Activated CD8-positive, alpha-beta memory T cell treated with anti-CD3 and anti-CD28 coated beads, Interleukin-2, amount 10 ng/mL, durations not matched to agents 7 days and 5 days (primary cell): ENCODE measurements at places on chromosomes 7 and 10. TPM values are rescaled to one million over a fixed set of nuclear protein-coding genes. Genes with fewer than 3 reads are reported as not detected.

DNA sequence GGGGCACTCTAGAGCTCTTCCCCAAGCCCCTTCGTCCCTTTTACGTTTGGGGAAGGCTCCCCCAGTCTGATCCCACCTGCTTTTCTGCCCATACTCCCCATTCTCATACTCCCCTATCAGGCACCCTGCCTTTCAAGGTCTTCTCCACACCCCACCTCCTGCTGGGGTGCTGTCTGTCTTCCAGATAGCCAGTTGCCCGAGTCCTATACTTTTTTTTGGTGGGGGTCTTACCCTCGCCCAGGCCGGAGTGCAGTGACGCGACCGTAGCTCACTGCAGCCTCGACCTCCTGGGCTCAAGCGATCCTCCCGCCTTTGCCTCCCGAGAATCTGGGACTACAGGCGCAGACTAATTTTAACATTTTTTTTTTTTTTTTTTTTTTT lies 775 bp upstream of the ABHD11 start:
- peaks cover 2% of the 10 kb centered on the region for H3K36me3 ChIP-seq
- no peaks in the 10 kb centered on the region for H3K27me3 ChIP-seq
- DNase-seq: no peak
- peak overlapping the region; percentile 95 for H3K27ac ChIP-seq

DNA sequence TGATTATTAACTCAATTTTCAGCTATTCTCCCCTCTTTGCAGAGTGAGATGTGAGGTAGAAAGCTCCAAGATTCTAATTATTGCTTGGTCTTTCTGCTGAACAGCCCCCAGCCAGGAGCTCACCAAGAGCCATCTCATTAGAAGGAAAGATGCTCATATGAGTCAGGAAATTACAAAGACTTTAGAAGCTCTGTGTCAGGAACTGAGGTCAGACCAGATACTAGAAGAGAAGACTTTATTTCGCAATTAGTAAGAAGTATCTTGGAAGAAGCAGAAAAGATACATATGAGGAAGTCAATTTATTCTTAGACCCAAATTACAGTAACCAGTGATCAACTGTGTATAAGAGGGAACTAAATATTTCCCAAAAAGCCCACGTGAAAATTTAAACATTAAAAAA lies 626.9 kb downstream of the ZWINT start:
- no peak overlapping the region for H3K4me3 ChIP-seq
- no peaks in the 10 kb centered on the region for H3K4me1 ChIP-seq
- no peak overlapping the region for H3K27ac ChIP-seq
- no peaks in the 10 kb centered on the region for H3K36me3 ChIP-seq
- no peak for DNase-seq
- H3K27me3 ChIP-seq: no peaks in the 10 kb centered on the region

- H3K4me1 ChIP-seq: no peaks in the 10 kb centered on the region
- peaks cover 27% of the 10 kb centered on the region for H3K27me3 ChIP-seq
- H3K27ac ChIP-seq: no peak overlapping the region
- H3K4me3 ChIP-seq: no peak overlapping the region
- H3K36me3 ChIP-seq: no peaks in the 10 kb centered on the region
- no peak for DNase-seq
Measured at GRCh38 chr10:33229949-33230267, 104.6 kb downstream of the NRP1 start.

GRCh38 chr10:71262817-71263216 lies 50.4 kb downstream of the UNC5B start:
- no peaks in the 10 kb centered on the region for H3K4me1 ChIP-seq
- no peaks in the 10 kb centered on the region for H3K36me3 ChIP-seq
- no peak for DNase-seq
- no peaks in the 10 kb centered on the region for H3K27me3 ChIP-seq
- H3K27ac ChIP-seq: no peak overlapping the region

- H3K27ac ChIP-seq: peak overlapping the region; percentile 41
- no peak overlapping the region for H3K4me3 ChIP-seq
- H3K27me3 ChIP-seq: peaks cover 35% of the 10 kb centered on the region
- peak; percentile 43 for DNase-seq
Measured at GRCh38 chr10:33248638-33249037, 85.8 kb downstream of the NRP1 start.

DNA sequence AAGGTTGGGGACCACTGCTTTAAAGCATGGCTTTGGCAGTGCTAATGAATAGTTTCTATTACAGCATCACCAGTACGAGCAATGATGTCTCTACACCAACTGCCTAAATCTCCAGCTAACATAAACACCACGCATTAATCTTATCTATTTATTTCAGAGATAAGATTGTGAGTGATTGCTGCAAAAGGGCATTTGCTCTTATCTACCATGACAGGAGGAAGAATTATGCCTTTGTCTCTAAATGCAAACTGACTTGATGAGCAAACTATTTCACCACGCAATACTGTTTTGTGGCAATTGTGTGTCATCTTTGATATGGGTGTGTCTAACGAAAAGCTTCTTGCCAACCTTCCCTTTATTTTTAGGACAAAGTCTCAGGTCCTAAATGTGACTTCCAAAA lies 684.9 kb downstream of the SORCS1 start:
- no peak overlapping the region for H3K4me3 ChIP-seq
- no peaks in the 10 kb centered on the region for H3K27me3 ChIP-seq
- H3K36me3 ChIP-seq: no peaks in the 10 kb centered on the region
- no peaks in the 10 kb centered on the region for H3K4me1 ChIP-seq
- no peak overlapping the region for H3K27ac ChIP-seq

DNA sequence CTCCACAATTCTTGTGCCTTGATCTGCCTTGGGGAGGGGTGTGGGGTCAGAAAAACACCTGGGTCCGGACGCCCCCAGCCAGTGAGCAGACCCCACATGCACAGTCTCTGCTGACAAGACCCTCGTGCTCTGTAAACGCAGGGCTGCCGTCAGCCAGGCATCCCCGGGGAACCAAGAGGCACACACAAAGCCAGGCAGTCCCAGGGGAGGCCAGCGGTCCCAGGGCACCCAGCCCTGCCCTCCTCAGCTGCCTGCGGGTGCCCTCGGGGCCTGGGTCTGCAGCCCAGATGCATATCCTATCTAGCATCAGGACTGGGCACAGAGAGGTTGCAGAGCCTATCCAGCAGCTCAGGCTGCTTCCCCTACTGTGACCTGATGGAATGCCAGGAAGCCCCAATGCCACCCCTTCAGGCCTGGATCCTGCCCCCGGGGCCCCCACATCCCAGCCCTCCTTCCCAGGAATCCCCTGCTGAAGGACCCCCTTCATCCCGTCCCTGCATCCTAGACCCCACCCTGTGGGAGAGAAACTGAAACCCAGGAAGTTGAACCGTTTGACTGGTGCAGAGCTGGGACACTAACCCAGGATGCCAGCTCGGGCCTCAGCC lies 92.4 kb downstream of the MICALL2 start:
- no peak overlapping the region for H3K27ac ChIP-seq
- DNase-seq: no peak
- H3K36me3 ChIP-seq: no peaks in the 10 kb centered on the region
- no peak overlapping the region for H3K4me3 ChIP-seq
- no peaks in the 10 kb centered on the region for H3K4me1 ChIP-seq

GRCh38 chr10:3502673-3503072 lies 282.3 kb downstream of the KLF6 start:
- H3K4me3 ChIP-seq: no peak overlapping the region
- no peak for DNase-seq
- no peak overlapping the region for H3K27ac ChIP-seq
- peaks cover 26% of the 10 kb centered on the region for H3K27me3 ChIP-seq

DNA sequence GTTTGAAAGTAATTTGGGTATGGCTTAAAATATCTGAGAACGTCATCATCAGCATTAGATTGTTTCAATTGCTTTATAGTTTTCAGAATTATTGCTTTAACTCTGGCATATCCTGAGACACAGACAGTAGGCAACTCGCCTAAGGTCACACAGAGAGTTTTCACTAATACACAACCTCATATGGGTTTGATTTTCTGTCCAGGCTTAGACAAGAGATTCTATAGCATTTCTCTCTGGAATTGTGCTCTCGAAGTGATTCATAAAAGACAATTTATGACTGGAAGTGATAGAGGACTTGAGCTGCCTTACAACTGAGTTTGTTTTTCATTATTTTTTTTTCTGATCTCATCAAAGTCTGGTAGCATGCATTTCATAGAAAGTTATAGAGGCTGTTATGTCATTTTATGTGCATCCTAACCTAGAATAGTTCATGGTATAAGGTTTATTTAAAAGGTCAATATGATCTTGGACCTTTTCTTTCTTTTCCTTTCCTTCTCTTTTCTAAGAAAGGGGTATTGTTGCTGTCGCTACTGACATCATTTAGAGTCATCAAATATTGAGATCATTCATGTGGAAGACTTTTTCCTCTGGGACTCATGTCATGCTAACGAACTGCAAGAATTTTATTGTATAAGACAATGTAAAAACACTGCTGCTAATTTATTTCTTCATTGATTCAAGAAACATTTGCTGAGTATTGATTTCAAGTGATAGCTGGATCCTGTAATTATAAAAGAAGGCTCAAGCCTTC lies 278.2 kb downstream of the PLXDC2 start:
- DNase-seq: no peak
- H3K27ac ChIP-seq: no peak overlapping the region
- no peaks in the 10 kb centered on the region for H3K4me1 ChIP-seq
- H3K27me3 ChIP-seq: no peaks in the 10 kb centered on the region
- no peak overlapping the region for H3K4me3 ChIP-seq
- H3K36me3 ChIP-seq: no peaks in the 10 kb centered on the region

DNA sequence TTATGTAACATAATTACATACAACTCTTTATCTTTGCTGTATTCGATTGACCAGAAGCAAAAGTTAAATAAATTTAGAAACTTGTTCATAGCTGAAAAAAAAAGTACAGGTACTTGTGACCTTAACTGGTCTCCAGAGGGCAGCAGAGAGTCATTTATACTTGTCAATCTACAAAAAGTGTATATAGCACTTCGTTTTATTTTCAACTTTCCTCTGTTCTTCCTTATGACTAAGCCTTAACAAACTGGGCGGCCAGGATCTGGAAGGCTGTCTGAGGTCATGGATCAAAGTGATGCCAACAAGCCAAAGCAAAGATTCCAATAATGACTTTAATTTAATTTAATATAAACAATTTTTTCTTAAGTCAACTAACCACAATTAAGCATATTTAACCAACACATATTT lies 29.8 kb downstream of the C10orf67 start:
- no peak overlapping the region for H3K4me3 ChIP-seq
- H3K27ac ChIP-seq: no peak overlapping the region
- no peaks in the 10 kb centered on the region for H3K4me1 ChIP-seq
- DNase-seq: peak; percentile 49

- no peak overlapping the region for H3K27ac ChIP-seq
- H3K4me3 ChIP-seq: no peak overlapping the region
- peaks cover 32% of the 10 kb centered on the region for H3K27me3 ChIP-seq
- no peaks in the 10 kb centered on the region for H3K36me3 ChIP-seq
- peaks cover 16% of the 10 kb centered on the region for H3K4me1 ChIP-seq
Measured at GRCh38 chr10:45355494-45355893, 18.5 kb upstream of the ALOX5 start.

The OR2A12 gene
- not detected for total RNA-seq

The DYNC1I1 gene
- not detected for total RNA-seq

The HOXA10 gene
- not detected for total RNA-seq

The ZNF92 gene
- total RNA-seq: 17.0 TPM

The DENND2A gene
- total RNA-seq: not detected

The FOXI2 gene
- total RNA-seq: not detected

The SLC16A12 gene
- not detected for total RNA-seq
